Tibial nerve (tissue), 4 donors: ENCODE measurements at places on chromosomes 7 and 10.

DNA sequence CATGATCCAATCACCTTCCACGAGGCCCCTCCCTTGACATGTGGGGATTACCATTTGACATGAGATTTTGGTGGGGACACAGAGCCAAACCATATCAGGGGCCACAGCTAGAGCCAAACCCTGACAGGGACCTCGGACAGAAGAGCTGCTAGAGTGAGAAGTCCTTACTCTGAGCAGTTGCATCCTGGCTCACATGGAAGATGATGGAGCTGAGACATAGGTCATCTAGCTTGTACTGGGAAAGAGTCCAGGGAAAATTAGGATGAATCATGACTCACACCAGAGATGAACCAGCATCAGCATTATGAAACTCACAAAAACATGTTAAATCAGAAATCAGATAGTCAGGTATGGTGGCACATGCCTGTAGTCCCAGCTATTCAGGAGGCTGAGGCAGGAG is 12.8 kb upstream of the FMC1 start:
- no peaks in the 10 kb centered on the region for H3K27me3 ChIP-seq
- H3K36me3 ChIP-seq, result no peaks in the 10 kb centered on the region
- no peaks in the 10 kb centered on the region for H3K4me1 ChIP-seq
- no peak overlapping the region for H3K4me3 ChIP-seq
- H3K27ac ChIP-seq, result no peak overlapping the region
- DNase-seq, result no peak

- no peaks in the 10 kb centered on the region for H3K36me3 ChIP-seq
- H3K4me3 ChIP-seq, result no peak overlapping the region
- no peaks in the 10 kb centered on the region for H3K4me1 ChIP-seq
- no peaks in the 10 kb centered on the region for H3K27me3 ChIP-seq
- DNase-seq, result no peak
Observed at GRCh38 chr10:30124704-30125103, 65.3 kb upstream of the JCAD start.

DNA sequence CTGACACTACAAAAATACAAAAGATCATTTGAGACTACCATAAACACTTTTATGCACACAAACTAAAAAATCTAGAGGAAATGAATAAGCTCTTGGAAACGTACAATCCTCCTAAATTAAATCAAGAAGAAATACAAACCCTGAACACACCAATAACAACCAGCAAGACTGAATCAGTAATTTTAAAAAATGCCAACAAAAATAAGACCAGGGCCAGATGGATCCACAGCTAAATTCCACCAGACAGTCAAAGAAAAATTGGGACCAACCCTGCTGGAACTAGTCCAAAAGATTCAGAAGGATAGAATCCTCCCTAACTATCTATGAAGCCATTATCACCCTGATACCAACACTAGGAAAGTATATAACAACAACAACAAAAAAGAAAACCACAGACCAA is 277.4 kb downstream of the AGMO start:
- no peaks in the 10 kb centered on the region for H3K36me3 ChIP-seq
- DNase-seq, result no peak
- no peak overlapping the region for H3K4me3 ChIP-seq
- H3K4me1 ChIP-seq, result no peaks in the 10 kb centered on the region
- no peaks in the 10 kb centered on the region for H3K27me3 ChIP-seq

DNA sequence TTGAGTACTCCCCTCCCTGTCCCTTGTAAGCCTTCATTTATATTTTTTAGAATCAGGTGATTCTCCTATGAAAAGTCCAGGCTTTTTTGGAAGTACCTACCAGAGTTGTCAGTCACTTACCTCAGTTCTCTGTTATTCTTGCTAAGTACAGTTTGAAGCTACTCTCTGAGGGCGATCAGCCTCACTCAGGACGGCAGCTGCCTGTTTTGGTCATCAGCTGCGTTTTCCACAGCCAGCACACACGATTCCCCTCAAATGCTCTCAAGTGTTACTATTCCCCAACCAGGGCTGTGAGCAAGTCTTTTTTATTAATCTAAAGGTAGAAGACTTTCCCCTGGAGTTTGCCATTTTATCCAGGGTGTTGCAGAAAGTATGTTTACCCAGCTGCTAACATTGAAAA is 328.6 kb downstream of the SUGCT start:
- H3K27me3 ChIP-seq, result no peaks in the 10 kb centered on the region
- H3K4me3 ChIP-seq, result no peak overlapping the region
- no peak for DNase-seq
- no peaks in the 10 kb centered on the region for H3K4me1 ChIP-seq

- DNase-seq, result no peak
- no peak overlapping the region for H3K4me3 ChIP-seq
- no peaks in the 10 kb centered on the region for H3K4me1 ChIP-seq
Observed at GRCh38 chr7:27799212-27799611, 59.2 kb downstream of the TAX1BP1 start.

GRCh38 chr7:118615-119391 is 73.6 kb upstream of the FAM20C start:
- peaks cover 59% of the 10 kb centered on the region for H3K4me1 ChIP-seq
- no peaks in the 10 kb centered on the region for H3K27me3 ChIP-seq
- DNase-seq, result no peak
- H3K4me3 ChIP-seq, result no peak overlapping the region
- peak overlapping the region; percentile 51 for H3K27ac ChIP-seq

DNA sequence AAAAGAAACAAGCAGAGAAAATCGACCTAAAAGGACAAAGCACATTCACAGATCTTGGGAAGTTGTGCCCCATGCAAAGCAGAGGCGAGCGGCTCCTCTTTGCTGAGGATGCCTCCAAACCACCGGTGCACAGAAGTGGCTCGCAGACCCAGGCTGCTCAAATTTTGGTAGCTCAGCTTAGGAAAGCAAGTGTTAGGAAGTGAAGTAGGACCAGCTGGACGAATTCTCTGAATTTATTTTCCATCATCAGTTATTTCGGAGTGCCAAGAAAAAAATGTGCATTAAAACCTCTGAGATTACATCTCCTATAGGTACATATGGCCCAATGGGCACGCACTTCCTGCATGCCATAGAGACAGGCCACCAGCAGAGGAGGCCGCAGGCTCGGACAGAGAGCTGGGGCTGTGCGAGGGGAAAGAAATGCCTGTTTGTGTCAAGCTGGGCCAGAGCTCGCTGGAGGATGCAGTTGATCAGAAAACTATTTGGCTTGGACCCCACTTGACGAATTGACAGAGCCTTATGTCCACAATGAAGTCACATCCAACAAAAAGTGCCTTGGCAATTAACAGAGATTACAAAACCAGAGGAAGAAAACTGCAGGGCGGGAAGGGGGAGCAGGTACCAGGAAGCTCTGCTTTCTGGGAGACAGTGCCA is 122.3 kb upstream of the LYZL2 start:
- no peaks in the 10 kb centered on the region for H3K36me3 ChIP-seq
- no peak overlapping the region for H3K4me3 ChIP-seq
- H3K27me3 ChIP-seq, result no peaks in the 10 kb centered on the region
- no peak overlapping the region for H3K27ac ChIP-seq

DNA sequence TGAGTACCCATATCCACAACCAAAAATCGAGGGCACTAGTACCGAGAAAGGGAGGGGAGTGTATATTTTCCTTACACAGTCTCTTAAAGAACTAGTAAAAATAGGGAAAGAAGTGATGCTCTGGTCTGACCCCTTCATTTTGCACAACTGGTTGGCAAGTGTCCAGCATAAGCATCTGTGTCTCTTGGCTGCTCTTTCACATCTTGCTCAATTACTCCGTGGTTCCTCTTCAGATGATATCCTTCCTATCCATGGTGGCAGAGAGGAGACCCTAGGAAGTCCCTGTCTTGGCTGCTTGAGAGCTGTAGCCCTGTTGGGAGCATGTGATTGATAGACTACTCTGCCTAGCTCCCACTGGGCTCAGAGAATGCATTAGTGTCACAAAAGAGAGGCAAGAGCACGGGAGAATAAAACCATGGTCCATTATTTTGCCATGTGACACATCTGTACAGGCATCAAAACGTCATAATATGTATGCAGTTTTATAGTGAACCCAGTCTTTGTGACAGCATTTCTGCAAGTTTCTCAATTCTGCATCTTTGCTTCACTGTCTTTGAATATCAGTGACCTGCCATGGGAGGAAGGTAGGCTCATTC is 111.8 kb upstream of the ANKRD1 start:
- no peak overlapping the region for H3K4me3 ChIP-seq
- H3K4me1 ChIP-seq, result peaks cover 11% of the 10 kb centered on the region
- no peaks in the 10 kb centered on the region for H3K27me3 ChIP-seq
- peak; percentile 83 for DNase-seq

GRCh38 chr10:727162-727790 is 37.8 kb upstream of the DIP2C start:
- H3K4me1 ChIP-seq, result no peaks in the 10 kb centered on the region
- no peak overlapping the region for H3K27ac ChIP-seq
- no peaks in the 10 kb centered on the region for H3K27me3 ChIP-seq
- H3K4me3 ChIP-seq, result no peak overlapping the region
- no peak for DNase-seq
